ENCODE measurements at places on chromosomes 5 and 9.

DNA sequence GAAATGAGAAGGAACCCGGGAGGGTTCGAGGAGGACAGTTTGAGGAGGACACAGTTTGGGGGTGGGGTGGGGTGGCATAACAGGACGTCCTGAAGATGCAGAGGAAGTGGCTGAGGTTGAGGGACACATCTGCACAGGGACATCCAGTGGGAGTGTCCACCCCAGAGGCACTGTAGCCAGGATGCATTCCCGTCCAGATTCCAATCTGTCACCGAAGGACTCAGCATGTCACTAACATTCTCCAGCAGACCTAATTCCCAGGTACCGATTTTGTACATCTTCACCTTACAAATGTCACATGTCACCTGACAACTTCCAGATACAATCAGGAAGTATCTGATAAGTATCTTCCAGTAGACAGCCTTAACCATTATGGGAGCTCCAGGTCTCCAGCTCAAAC is 42.6 kb downstream of the EPB41L4B start:
- DNase-seq, result no peak

- no peak for DNase-seq
Observed at GRCh38 chr5:36928947-36929346, 52.4 kb downstream of the NIPBL start.

GRCh38 chr9:124285903-124286291 is 28.1 kb downstream of the NEK6 start:
- DNase-seq, result peak; percentile 26

DNA sequence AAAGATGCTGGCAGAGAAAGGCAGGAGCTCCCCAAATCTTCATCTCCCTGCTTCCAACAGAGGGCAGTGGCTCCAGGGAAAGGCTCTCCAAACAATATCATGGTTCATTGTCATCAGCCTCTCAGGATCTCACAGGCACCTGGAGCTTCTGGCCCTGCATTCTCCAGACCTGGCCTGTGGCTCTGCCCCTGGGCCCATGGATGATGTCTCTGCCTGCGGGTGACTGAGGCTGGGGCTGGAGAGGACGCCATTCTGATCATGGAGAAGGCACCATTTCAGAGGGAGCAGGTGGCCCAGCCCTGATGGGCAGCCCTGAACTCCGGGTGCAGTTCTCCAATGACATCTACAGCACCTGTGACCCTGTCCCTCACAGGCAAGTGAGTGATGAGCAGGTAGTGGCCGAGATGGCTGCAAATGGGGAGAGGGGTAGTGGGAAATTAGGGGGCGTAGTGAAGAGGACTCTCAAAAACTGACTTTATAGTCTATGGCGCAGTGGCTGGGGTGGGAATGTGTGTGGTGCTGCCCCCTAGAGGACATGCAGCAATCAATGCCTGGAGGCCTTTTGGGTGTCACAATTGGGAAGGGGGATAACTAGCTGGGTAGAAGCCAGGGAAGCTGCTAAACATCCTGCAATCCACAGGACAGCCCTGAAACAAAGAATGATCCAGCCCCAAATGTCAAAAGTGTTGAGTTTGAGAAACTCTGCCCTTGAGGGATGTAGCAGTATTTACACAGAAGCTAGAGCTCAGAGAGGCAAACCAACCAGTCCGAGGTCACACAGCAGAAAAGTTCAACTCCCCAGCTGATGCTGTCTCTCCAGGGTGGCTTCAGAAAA is 3.2 kb downstream of the SH3PXD2B start:
- DNase-seq, result peak; percentile 39

DNA sequence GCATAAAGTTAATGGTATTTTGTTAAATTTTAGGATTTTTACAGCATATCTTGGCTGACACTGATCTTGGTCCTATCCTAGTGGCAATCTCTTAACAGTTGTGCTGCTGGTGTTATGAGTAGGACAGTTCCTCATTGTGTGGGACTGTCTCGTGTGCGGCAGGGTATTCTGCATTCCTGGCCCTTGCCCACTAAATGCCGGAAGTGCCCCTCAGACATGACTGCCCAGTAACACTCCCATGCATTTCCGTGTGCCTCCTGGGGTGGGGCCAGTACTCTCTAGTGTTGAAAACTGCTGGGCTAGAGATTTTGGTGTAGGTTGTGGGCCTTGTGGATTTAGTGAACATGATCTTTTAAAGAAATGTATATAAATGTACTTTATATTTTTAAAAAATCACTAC is 227.1 kb upstream of the DMRT1 start:
- DNase-seq, result no peak

GRCh38 chr5:131633830-131634229 is 1.2 kb downstream of the RAPGEF6 start:
- no peak for DNase-seq

DNA sequence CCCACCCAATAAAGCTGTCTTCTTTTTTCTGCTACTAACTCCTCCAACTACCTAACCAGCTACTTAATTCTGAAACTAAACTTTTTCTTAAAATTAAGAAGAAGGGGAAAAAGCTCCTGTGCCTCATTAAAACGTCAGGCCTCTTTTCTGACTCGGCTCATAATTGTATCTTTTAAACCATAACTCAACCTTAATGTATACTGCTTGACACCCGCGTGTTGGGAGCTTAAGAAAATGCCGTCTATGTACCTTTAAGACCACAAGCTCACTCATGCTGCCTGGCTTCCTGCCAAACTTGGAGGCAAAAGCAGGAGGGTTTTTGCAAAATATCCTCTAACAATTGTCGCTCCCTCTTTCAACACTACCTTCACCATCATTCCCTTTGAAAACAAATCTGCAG is 5.0 kb downstream of the EBF1 start:
- DNase-seq, result peak; percentile 25

DNA sequence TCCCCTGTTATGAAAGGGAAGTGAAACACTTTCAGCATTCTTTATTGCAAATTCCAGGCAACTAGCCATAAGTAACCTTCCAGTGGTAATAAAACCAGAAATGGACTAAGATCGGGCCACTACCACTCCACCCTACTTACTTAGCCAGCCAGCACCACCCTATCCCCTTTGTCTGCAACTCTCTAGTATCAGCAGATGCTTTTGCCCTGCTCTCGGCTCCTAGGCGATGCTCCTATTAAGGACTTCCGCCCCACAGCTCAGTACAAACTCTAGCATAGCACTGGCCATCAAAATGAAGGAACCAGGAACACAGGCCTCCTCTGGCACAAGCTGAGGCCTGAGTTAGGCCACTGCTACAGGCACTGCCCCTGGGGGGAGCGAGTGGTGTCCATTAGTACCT is 81.2 kb downstream of the GLDC start:
- DNase-seq, result no peak

- DNase-seq, result no peak
Observed at GRCh38 chr5:4511996-4512656, 628.0 kb upstream of the ADAMTS16 start.
